Foreskin fibroblast (primary cell): ENCODE measurements at places on chromosomes 1 and 21.

GRCh38 chr1:67041841-67042503 lies 12.0 kb downstream of the SLC35D1 start:
- no peak for DNase-seq

DNA sequence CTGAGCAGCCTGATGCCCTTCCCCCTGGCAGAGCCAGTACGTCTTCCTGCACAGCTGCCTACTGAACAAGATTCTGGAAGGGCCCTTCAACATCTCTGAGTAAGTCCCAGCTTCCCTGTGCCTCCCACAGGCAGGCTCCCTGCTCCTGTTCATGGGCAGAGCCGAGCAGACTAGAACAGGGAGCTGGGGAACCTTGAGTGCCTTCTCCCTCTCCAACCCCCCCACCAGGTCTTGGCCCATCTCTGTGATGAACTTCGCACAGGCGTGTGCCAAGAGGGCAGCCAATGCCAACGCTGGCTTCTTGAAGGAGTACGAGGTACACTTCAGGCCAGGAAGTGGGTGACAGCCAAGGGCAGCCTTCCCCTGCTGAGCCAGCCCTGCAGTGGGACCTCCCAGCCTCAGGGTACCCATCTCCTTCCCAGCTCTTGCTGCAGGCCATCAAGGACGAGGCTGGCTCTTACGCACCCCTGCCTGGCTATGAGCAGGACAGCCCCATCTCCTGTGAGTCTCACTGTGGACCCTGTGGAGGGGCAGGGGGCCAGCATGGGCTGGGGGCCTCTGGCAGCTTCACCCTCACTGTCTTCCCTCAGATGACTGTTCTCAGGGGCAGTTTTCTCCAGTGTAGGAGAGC lies 6.4 kb upstream of the LGR6 start:
- no peak for DNase-seq

- DNase-seq, result peak; percentile 36
Measured at GRCh38 chr1:77687519-77687906, 5.1 kb upstream of the ZZZ3 start.

DNA sequence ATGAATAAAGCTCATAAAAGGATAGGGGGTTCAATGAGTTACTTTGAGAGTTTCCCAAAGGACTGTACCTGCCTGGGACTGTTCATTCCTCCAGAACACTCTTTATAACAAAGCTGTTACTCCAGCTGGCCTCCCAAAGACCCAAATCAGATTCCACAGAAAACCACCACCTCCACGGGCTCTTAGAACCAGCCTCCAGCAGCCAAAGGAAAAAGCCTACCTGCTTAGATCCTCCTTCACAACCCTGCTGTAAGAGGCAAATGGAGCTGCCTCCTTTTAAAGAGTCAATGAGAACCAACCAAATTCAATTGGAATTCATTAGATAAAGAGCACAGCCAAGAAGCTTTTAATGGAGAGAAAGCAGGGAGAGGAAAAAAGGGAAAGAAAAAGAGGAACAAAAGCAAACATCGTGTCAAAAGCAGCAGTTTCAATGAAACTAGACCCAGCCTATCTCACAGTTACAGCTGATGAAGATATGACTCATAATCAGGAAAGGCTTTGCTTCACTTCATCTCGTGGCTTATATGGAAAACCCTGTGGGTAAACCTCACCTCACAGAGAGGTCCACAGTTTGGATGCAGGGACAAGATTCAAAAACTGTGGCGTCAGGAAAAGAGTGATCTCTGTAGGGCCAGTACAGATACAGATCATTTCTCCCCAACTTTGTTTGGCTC lies 27.8 kb upstream of the FMO4 start:
- DNase-seq, result no peak

- DNase-seq, result no peak
Measured at GRCh38 chr1:245197121-245197520, 42.3 kb downstream of the KIF26B start.

DNA sequence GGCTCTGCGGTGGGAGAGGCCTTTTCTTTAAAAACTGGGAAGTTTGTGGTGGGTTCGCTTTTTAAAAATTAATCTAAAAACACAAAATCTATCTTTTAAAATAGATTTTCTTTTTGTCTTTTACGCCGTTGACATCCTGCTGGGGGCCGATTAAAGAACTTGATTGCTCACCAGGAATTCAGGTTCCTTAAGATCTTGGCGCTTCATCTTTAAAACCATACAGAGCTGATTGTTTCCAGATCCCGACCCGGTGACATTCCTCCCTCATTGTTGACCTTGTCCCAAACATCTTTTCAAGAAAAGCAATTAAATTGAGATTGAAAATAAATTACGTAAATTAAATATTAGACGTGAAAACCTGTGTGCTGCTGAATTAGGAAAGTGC lies 546 bp upstream of the ZNF697 start:
- DNase-seq, result no peak

DNA sequence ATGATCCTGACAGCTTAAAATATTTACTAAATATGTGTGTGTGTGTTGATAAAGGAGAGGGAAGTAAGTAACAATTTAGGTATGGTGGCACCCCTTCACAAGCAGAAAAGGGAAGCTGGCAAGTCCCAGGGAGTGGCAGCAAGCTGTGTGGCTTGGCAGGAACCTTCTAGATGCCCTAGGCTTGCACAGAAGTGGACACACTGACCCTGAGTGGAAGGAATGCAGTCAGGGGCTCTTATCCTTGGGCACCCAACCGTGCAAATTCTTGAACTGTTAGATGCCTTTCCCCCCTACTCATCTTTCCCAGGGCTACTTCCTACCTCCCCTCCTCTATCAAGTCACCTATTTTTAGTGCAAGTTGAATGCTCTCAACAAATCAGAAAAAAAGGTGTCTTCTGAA lies 18.9 kb downstream of the ACP6 start:
- DNase-seq, result no peak

GRCh38 chr1:116569776-116570357 lies 959 bp downstream of the CD58 start:
- no peak for DNase-seq

DNA sequence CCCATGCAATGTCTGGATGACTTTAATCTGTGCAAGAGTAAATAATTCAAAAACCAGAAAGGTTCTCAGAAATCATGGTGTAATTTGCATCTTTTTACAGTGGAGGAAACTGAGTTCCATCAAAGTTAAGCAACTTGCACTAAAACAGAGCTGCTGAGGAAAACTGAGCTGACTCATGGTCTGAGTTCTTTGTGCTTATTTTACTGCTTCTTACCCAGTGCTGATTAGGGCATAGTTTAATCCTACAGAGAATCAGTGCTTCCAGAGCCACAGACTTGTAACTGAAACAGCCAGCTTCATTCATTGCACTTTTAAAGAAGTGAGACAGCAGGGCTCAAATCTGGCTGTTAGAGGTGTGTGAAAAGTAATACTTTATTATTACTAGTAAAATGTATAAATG lies 10.9 kb upstream of the RWDD3 start:
- peak; percentile 61 for DNase-seq

GRCh38 chr1:42453386-42453785 lies 2.4 kb downstream of the ZMYND12 start:
- DNase-seq, result no peak

DNA sequence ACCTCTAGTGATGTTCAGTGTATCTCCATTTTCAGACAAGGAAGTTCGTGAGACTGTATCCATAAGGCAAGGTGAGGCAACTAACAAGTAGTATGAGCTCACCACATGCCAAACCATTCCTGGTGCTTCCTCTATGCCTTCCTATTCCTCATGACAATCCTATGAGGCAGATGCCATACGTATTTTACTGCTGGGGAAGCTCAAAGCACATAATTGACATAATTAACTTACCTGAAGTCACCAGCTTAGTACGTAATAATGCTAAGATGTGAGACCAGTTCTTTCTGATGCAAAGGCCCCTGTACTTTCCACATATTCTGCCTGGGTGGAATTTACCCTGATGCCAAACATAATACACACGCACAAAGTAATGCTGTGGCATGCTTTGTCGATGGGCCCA lies 83.6 kb upstream of the NFIA start:
- no peak for DNase-seq

DNA sequence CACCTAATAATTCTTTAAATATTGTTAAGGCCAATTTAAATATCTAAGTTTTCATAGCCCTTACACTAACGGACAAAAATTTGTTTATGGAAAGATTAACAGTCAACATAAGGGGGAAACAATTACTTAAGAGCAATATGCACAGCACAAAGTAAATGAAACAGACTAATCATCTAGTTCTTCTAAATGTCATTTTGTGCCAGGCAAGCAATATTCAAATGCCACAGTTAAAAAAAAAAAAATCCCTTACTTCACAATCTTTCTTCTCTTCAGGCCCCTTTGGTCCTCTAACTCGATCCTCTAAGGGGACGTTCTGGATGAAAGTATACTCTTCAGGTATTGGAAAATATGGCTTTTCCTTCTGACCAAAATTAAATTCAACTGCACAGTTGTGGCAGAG lies 6.6 kb downstream of the HNRNPU start:
- DNase-seq, result no peak

DNA sequence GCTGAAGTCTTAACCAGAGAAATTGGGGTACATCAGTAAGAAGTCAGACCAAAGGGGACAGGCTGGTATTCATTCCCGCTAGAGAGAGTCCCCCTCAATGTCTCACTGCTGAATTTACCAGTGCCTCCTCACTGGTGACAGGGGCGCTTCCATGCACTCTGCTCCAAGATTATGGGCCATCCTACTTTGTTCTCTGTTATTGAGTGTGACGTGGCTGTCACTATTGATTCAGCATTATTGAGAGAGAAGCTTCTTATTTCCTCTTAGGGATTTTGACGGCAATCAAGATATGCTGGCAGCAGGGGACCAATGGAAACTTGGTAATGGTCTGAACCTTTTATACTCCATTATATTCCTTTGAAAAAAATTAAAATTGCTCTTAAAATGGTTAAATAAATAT lies 118.6 kb downstream of the SYF2 start:
- DNase-seq, result no peak
